Right ventricle myocardium superior (tissue), 1 donor: ENCODE measurements at places on chromosomes 12 and 14. TPM values are rescaled to one million over a fixed set of nuclear protein-coding genes. Genes with fewer than 3 reads are reported as not detected.

DNA sequence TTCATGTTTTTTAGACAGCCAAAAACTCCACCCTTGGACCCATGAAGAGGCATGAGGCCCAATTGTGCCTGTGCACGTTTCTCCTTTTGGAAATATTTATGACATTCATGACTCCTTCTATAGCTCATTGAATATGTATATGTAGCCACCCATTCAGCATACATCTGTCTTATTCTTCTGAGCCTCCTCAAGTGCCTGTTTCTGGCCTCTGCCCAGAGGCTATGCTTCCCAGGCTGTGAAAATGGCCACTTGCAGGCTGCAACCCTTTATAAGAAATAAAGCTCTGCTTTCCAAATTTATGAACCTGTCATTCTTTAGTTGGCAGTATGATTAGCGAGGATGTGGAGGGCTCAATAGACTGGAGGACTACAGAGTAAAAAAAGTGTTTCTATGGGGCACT lies 35.3 kb downstream of the TSPAN19 start:
- no peak for DNase-seq

GRCh38 chr14:96797582-96798349 lies 584 bp downstream of the VRK1 start:
- DNase-seq, result no peak

Gene P2RX7
- total RNA-seq, result 1.7 TPM

Gene CCDC196
- total RNA-seq, result not detected

Gene GARIN6
- total RNA-seq, result not detected

- no peak for DNase-seq
Observed at GRCh38 chr12:11814374-11814773, 164.9 kb downstream of the ETV6 start.

- no peak for DNase-seq
Observed at GRCh38 chr12:23169012-23169695, 544.2 kb downstream of the ETNK1 start.

Gene NR4A1
- total RNA-seq, result 46.1 TPM

GRCh38 chr12:121647-122046 lies 55.1 kb downstream of the IQSEC3 start:
- DNase-seq, result no peak
